ENCODE measurements at places on chromosomes 3 and 15.

- no peak for DNase-seq
Observed at GRCh38 chr3:15319575-15319974, 12.8 kb downstream of the SH3BP5 start.

DNA sequence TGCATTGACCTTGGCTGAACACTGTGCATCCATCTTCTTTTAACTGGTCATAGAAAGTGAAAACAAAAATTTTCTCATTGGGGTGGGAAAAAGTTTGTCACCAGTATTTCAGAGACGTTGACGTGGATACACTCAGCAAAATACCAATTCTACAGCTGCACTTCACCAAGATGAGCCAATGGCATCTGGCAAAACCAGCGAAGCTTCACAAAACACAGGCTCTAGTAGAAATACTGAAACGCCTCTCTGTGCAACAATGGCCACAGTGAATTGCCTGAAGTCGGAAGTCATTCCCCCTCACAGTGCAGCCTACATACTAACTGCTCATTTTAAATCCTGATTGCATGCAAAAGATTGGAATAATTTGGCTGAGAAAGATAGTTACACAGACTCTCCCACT is 17.0 kb downstream of the PCYT1A start:
- no peak for DNase-seq

- no peak for DNase-seq
Observed at GRCh38 chr3:65935724-65936123, 103.0 kb downstream of the MAGI1 start.

- DNase-seq = no peak
Observed at GRCh38 chr3:58868097-58868779, 181.6 kb downstream of the CFAP20DC start.

GRCh38 chr3:43862992-43863805 is 172.5 kb downstream of the ABHD5 start:
- DNase-seq = no peak

DNA sequence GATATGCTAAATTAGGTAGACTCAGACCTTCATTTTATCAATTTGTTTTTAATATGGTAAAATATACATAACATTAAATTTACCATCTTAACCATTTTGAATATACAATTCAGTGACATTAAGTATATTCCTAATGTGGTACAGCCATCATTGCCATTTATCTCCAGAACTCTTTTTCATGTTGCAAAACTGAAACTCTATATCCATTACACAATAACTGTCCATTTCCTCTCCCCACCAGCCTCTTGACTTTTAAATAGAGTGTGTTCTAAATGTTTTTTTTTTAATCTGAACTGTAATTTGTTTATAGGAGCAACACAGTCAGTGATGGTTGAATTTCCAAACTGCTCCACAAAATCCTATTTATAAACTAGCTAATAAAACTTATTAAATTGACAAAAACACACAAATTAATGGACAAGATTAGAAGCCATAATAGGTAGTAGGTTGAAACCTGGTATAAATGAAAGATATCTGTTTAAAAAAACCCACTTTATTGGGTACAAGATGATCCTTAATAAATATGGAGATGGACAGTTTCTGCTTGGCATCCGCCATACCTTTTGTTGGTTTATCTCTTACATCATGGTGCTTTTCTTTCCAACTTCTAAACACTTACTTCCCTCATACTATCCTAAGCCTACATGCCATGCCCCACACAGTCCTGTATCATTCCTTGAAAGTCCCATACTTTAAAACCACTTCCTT is 142.4 kb downstream of the ZPLD1 start:
- no peak for DNase-seq

- no peak for DNase-seq
Observed at GRCh38 chr15:40097968-40098476, 10.7 kb downstream of the BMF start.

Data from cerebellar nuclear complex (tissue), 1 donor.